ENCODE measurements at places on chromosomes 2 and 18.

- no peak for DNase-seq
These were observed 31.7 kb downstream of the UBE2F start for GRCh38 chr2:237998530-237998929.

- DNase-seq: no peak
These were observed 57.7 kb downstream of the ODC1 start for GRCh38 chr2:10390369-10390801.

DNA sequence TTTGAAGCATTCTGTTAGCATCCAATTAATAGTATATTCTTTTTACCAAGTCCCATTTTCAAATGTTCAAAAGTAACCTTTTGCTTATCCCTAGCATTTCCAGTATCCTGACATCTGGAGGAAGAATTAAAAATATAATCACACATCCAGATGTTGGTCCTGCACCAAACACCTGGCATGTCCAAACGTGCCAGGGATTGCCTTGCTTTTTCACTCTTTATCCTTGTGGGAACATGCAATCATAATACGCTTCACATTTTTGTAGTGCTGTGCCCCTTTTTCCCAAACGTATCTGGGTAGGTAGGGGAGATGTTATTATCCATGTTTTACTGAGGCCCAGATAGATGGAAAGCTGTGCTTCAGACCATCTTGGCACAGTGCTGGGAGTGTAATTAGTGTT, 133.0 kb downstream of the TPGS2 start:
- no peak for DNase-seq

- DNase-seq: no peak
These were observed 61.4 kb downstream of the MTCL1 start for GRCh38 chr18:8766559-8767293.

- no peak for DNase-seq
These were observed 539.2 kb downstream of the SLC4A3 start for GRCh38 chr2:220166616-220167015.

DNA sequence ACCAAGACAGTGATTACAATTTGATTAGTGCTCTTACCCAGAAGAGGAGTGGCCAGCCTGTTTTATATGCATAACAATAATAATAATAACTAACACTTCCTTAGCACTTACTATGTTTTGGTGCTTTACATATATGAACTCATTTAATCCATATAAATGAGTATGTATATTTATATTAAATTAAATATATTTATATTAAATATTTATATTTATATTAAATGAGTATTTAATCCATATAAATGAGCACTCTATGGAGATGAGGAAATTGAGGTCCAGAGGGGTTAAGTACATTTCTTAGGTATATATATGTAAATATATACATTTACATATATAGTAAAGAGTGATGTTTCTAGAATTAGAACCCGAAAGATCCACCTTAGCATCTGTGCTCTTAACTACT, 673.9 kb upstream of the ACVR2A start:
- no peak for DNase-seq

DNA sequence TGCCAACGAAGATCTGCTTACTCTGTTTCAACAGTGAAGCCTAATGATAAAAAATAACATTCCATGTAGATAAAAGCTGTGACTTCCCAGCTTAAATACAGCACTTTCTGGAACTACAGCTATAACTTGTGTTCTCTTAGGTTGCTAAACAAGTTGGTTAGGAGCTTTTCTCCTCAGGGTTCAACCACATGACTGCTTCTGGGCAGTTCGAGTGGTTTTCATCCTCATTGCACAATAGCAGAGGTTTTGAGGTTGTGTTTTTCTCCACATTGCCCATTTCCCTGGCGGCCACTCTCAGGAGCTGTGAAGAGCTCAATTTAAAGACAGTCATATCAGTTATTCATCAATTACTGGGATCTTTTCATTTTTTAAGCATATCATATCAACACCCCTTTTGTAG, 102.2 kb upstream of the CYP1B1 start:
- no peak for DNase-seq

GRCh38 chr18:54238173-54238936, 13.9 kb upstream of the MBD2 start:
- DNase-seq: no peak

- DNase-seq: no peak
These were observed 3.0 kb downstream of the ARMC9 start for GRCh38 chr2:231201475-231201814.

DNA sequence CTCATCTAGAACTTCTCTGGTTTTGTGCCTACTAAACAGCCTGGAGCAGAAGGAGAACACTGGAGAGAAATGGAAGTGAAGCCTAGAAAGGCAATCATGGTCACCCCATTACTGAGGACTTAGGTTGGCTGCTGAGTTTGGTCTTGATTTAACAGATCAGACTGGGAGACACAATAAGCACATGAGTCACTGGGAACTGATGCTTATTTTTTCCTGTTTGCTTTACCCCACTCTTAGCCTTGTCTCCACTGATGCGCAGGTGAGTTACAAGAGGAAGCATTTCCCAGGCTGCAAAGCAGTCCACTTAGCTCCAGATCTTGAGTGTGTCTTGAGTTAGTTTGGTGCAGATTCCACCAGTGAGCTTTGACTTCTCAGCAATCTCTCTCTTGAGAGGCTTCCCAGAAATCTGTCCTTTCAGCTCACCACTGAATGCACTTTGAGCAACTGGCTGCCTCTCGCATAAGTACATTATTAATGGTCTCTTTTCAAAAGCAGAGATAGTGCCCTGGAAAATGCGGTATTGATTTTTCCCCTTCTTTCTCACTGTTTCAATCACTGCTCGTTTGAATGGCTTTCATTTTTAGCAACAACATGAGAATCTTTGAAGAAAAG, 390.2 kb upstream of the SETBP1 start:
- no peak for DNase-seq

DNA sequence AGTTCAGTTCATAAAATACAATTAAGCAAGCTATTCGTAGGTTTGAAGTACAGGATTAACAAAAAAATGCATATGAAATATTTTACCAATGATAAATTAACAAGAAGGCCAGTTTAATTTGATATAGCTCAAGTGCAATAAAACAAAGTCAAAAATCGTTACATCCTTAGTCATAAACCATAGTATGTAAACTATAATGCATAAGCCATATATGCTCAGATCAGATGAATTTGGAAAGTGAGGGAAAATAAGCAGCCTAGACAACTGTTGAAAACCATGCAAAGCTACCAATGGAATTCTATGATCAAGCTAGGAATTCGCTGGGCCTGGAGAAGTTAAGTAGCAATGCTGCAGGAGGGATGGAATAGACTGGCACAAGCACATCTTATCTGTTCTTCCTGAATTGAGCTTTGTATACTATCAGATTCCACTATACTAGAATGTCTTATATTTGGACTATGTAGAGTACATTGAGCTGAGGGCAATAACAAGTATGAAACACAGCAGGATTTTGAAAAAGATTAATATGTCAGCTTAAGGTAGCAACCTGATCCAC, 682.0 kb downstream of the IRS1 start:
- no peak for DNase-seq

GRCh38 chr2:112646102-112646719, 472 bp downstream of the SLC20A1 start:
- DNase-seq: peak; percentile 33

DNA sequence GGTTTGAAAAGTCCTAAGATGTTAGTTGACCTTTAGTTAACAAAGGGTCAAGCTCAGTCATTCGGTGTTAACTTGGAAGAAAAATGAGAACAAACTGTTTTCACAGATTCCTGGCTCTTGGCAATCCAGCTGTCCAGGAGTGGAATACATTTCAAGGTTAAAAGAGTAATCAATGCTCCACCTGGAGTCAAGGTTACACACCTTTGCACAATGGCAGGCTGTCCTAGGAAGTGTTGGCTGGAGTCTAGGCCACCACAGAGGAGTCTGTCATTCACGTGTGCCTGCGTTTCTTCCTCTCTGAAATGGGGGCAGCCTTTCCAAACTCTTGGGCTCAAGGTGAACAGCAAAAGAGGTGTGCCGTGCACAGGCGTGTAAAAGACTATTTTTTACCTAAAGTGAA, 6.3 kb upstream of the ID2 start:
- DNase-seq: no peak

DNA sequence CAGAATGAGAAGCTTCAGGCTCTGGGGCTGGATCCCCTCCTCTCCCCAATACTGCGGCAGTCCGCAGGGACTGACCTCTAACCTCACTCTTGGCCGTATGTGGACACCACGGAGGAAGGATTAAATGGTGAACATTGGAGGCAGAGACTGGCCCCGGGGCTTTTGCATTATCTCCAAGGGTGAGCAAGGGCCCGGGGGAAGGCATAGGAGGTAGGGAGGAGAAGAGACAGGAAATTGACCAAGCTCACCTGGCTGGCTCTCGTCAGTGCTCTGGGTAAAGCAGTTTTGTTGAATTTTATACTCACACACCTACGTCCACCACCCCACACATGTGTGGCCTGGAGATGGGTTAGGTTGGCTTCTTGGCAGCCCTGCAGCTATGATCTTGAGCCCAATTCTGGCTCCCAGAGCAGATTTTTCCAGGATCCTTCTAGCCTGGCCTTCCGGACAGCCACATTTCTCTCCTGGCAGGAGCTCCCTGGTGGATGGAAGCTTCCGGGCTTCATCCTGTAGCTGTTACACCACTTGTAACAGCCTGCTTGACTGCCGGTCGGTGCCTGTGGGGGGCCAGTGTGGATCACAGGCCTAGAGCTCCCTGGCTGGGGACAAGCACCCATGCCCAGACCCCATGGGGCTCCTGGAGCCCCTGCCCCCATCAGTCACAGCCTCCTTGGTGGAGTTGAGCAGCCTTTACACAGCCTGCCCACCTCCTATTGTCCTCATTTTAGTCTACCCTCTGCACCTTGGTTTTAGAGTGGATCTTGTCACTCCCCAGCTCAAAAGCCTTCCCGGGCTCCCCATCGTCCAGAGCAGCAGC, 7.6 kb downstream of the ITM2C start:
- no peak for DNase-seq

DNA sequence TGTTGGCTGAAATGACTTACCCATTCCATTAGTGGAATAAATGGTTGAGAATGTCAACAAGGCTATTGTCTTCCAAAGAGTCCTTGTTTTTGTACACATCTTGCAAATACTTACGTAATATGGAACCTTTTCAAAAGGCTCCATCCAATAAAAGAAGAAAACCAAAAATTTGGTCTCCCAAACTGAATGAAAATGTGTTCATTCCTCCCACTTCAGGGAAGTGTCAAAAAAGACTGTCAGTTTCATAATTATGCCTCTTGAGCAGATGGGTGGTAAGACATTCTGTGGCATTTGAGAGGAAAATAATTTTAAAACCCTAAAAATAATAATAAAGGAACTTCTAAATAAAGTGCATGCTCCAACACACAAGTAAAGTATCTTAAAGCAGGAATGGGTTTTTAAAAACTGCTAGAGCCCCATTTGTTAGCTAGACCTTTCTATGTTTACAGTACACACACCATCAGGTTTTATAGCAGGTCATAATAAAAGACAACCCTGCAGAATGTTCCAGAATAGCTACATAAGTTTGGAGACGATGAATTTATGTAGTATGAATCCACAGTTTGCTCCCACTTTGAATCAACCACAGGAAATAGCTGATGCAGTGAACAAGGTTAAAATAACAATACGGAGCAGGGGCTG, 843.7 kb downstream of the LRRTM4 start:
- DNase-seq: no peak

DNA sequence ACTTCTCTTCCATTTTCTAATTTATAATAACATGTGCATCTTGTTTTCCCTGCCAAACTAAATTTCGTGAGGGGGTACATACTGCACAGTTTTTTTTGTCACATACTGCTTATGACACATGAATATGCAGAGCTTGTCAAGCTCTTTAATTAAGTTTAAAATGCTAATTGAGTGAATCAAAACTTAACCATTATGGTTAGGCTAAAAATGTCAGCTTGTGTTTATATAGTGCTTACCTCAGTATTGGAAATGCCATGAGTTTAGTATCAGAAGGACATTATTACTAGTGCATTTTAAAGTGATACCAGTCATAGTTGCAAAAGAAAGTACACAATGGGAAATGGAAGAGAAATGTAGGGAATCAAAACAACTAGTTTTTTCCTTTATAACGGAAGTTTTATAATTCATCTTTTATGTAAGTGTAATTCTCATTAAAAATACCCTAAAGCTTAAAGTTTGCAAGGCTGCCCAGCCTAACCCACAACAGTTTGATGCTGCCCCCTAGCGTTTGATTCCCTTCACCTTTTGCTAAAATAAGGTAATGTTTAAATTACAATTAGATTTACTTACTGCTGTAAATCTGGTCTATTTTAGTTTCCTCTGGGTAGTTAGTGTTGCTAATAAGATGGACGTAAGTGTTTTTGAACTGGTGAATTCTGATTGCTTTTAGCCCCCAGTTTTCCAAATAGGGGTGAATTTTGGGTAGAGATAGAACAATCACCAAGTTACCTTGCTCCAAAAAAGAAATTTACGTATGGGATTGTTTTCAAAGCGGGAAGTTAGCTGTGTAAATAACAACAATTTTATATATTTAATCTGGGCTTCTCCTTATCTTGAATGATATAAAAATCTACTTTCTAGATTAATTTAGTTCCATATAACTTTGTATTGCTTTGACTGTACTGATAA, 3.2 kb downstream of the SLC39A10 start:
- peak; percentile 51 for DNase-seq

- DNase-seq: no peak
These were observed 62.5 kb downstream of the RRM2 start for GRCh38 chr2:10185046-10185445.

DNA sequence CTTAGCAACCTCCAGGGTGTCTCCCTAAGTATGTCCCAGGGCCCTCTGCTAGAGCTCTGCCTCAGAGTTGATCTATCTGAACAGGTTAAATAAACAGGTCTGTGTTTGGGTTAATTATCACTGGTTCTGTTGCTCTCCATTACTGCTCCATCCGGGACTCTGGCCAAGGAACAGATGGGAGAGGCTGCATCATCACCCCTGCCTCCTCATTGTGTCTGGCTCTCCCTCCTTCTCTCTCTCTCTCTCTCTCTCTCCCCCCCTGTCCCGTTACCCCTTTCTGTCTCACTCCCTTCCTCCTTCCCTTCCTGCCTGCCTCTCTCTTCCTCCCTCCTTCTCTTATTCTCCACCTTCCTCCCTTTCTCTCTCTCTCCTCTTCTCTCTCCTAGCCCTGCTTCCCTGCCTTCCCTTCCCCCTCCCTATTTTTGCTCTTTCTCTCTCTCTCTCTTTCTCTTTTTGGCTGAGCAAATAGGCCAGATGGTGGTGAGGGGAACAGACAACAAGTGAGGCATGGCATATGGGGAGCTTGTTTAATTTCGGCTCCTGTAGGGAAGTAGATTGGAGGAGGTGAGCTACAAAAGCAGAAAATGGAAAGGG, 62.1 kb downstream of the SETBP1 start:
- no peak for DNase-seq

DNA sequence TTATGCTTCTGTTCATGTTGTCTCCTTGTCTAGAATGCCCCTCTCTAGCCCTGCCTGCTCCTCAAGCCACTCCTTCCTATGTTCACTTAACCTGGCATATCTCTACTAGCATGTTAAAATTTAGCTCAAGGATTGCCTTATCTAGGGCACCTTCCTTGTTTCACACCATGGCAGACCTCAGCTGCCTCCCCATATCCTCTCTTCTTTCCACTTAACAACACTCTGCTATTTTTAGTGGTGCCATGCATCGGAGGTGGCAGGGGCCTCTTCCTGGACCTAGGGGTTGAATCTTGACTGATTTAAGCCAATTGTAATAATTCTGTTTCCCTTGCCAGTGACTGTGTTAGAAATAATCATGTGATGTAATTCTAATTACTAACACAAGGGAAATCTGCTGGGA, 36.9 kb upstream of the FAM98A start:
- no peak for DNase-seq
